Activated T-helper 1 cell treated with Interleukin-2 at 50 U/mL for 16 hours (primary cell): ENCODE measurements at places on chromosomes 5 and 9.

DNA sequence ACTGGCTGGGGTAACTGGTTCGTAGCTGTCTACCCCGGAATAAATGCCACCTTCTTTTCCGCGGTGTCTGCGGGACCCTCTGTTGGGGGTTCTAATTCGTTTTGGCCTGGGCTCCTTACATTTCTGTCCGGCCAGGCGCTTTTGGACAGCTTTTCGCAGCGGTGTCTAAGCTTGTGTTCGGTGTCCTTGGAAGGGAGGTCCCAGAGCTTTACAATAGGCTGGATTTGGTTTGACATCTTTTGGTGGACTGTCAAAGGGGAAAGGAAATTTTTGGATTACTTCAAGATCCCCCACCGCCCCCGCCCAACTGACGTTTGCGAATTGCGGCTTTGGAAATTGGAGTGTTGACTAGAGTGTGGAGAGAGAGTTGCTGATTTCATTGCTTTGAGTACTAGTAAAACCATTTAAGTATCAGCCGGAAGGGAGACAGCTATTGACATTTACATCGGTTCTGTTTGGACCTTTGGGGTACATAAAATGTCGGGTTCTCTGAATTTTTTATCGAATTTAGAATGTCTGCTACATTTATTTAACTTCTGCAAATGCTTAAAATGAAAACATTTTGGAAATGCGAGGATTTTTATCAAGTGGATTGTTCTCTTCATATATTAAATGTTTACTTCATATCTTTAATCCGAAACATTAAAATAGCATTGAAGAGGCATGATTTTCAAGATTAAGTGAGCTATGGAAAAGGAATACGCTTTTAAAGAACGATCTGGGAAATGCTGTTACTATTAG is 4.7 kb upstream of the PURA start:
- DNase-seq = no peak

- no peak for DNase-seq
Measured at GRCh38 chr5:104267320-104268015, 704.9 kb upstream of the NUDT12 start.

- DNase-seq = no peak
Measured at GRCh38 chr5:141915881-141916336, 7.8 kb upstream of the DELE1 start.

- no peak for DNase-seq
Measured at GRCh38 chr5:172599204-172599567, 41.9 kb upstream of the NEURL1B start.

DNA sequence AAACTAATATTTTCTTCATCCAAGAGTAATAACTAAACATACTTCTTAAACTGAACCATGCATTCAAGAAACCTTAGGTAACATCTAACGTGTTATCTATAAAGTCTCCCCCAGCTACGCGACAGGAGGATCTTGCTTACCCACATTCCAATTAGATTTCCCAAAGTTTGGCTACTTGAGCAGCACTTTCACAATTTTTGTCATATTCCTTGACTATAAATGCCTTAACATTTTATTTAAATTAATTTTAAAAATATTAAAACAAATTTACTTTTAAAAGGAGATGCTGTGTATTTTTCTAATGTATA is 25.3 kb upstream of the IFNE start:
- DNase-seq = no peak

GRCh38 chr9:36632892-36633291 is 60.2 kb downstream of the MELK start:
- no peak for DNase-seq

- no peak for DNase-seq
Measured at GRCh38 chr9:278651-279050, 64.0 kb downstream of the DOCK8 start.

DNA sequence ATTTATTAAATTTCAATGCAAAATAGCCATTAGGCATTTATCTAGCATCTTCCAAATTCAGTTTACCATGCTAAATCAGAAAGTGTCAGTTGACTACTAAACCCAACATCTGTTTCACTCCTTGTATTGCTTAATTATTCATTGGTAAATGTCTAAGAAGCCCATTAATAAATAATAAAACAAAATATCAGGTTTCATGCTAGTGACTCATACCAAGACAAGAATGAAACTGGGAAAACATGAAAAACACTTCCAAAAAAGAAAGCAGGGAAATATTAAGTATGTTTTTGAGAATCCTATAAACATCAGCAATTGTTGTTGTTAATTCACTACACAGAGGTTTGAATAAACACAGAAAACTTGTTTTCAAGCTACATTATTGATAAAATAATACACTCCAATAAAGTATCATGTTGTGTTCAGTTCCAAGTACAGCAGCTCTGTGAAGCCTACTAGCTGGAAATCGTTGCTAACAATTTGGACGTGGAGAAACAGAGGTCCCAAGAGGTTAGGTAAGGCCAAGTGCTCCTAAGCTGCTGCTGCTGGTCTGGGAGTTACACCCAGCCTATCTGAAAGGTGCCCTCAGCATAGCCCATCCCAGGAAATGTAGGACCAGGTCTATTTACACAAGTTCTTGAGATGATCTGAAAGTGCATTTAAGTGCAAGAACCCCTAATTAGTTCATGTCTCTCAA is 78.8 kb downstream of the GNAQ start:
- no peak for DNase-seq

- no peak for DNase-seq
Measured at GRCh38 chr5:37811866-37812265, 28.0 kb downstream of the GDNF start.

GRCh38 chr9:88799541-88800328 is 191.5 kb upstream of the S1PR3 start:
- DNase-seq = no peak

GRCh38 chr9:5617749-5618148 is 11.2 kb upstream of the RIC1 start:
- DNase-seq = no peak

GRCh38 chr9:93500571-93501298 is 47.4 kb upstream of the FAM120AOS start:
- DNase-seq = no peak

GRCh38 chr5:6497262-6497661 is 48.6 kb downstream of the UBE2QL1 start:
- DNase-seq = no peak

DNA sequence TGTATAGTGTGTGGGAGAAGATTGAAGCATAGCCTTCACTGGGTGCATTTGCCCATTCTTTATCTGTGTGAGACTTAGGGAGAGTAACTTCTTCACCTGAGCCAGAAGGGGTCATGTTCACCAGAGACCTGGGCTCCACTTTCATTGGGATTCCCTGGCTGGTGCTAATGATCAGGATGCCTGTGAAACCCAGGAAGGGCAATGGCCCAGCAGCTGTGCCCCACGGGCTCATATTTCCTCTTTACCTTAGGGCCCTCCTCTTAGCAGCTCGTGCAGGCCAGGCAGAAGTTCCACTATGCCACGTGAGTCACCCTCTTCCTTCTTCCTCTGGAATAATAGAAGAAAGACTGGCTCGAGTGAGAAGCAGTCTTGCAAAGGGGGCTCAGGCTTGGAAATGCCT is 5.0 kb downstream of the PPARGC1B start:
- DNase-seq = no peak

GRCh38 chr5:172777881-172778814 is 7.2 kb upstream of the DUSP1 start:
- DNase-seq = no peak

GRCh38 chr9:119005162-119005561 is 364.1 kb downstream of the BRINP1 start:
- DNase-seq = no peak

DNA sequence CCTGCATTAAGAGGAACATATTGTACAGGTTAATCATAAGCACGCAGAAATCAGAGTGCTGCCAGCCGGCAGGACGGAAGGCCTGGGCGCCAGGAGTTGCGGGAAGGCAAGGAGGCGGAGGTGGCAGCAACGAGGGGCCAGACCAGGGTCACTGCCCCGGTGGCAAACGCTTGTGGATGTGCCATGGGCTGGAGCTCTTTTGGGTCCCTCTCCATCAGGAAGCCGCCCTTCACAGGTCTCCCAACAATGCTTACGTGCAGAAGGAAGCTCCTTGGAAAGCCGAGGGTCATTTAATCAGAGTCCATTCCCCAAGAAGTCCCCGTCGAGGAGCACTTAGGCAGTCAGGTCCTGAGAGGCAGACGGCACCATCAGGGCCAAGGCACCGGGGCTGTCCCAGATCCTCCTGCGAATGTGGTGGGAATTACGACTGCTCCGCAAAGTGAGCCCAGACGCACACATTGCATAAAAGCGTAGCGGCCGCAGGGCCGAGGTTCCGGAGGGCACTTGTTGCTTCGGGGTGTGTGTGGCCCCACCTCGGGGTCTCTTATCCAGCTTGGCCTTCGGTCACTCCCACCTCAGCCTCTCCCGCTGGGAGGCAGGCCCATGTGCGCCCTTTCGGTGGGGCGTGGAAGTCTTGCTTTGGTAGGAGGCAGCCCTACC is 20.5 kb downstream of the MRPL36 start:
- no peak for DNase-seq

DNA sequence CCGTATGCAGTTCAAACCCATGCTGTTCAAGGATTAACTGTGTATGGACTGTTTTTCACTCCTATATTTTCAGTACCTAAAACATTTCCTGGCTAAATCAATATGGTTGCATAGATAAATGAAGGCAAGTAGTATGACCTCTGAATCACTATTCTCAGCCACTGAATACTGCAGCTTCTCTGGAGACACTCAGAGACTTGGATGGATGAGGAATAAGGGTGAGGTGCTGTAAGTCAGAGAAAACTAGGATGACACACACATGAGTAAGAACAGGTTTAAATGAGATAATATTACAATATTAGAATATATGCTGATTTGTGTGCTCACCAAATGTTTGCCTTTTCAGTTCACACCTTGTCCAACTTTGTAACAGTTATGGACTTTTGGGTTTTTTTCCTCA is 26.0 kb upstream of the ANXA1 start:
- no peak for DNase-seq

GRCh38 chr9:12759761-12760160 is 15.1 kb upstream of the LURAP1L start:
- no peak for DNase-seq

GRCh38 chr5:64831996-64832395 is 63.3 kb downstream of the CWC27 start:
- DNase-seq = no peak

GRCh38 chr9:80492221-80492620 is 920.5 kb downstream of the TLE4 start:
- no peak for DNase-seq

DNA sequence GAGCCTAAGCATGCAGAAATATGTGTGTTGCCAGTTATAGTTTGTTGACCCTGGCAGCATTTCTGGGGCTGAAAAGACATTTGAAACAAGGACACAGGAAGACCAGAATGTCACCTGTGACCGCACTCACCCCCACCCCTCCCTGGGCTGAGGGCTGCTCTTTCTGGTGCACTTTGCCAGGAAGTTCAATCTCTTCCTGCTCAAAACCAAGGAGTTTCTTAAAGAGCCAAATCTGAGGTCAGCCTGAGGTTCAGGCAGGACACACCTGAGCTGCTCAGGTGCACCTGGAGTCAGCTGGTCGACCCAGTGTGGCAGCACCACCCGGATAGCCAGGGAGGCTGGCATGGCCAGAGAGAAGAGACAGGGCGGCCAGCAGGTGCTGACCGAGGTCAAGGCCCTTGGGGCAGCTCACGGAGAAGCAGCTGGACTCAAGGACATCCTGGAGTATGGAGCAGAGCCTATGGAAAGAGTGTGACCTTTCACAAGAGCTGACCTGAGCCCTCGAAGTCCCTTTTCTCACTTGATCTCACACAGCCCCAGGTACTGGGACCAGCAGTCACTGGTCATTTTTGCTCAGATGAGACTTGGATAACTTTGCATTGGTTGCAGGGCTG is 376.9 kb upstream of the IRX4 start:
- DNase-seq = no peak

GRCh38 chr5:6377582-6377904 is 804 bp downstream of the MED10 start:
- DNase-seq = no peak

DNA sequence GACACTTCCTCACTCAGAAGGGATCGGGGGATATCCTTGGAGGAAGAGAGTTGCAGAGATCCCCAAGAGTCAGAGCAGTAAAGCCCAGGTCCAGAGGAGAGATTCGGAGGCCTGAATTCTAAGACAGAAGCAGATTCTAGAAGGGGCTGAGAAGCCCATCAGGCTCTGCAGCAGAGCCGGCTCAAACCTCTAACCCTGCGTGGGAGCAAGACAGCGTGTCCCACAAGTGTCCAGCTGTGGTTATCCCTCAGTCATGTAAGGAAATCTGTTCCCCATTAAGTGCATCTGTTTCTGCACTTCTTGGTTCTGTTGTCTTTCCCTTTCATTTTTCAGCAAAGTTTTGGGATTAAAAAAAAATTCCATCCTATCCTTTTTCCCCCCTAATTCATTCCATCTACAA is 4.8 kb upstream of the DIAPH1 start:
- no peak for DNase-seq

DNA sequence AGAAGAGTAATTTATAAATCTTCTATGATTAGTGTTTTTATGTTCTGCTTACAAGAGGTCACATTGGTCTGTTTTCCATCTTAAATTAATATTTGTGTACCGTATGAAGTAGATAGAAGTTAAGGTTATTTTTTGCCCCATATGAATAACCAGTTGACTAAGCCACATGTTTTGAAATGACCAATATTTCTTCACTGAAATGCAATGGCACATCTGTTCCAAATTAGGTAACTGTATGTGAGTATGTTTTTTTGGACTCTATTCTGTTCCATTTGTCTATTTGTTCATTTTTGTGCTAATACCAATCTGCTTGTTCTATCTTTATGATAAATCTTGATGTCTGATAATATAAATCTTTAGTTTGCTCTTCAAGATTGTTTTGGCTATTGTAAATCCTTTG is 17.7 kb downstream of the JAK2 start:
- no peak for DNase-seq

- no peak for DNase-seq
Measured at GRCh38 chr5:81803812-81804211, 52.9 kb upstream of the SSBP2 start.

DNA sequence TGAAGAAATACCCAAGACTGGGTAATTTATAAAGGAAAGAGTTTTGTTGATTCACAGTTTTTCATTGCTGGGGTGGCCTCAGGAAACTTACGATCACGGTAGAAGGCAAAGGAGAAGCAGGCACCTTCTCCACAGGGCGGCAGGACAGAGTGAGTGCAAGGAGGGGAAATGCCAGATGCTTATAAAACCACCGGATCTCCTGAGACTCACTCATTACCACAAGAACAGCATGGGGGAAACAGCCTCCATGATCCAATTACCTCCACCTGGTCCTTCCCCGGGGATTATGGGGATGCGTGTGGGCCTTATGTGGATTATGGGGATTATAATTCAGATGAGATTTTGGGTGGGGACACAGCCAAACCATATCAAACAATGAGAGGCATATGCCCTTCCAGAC is 18.5 kb upstream of the RORB start:
- no peak for DNase-seq

GRCh38 chr9:83434254-83434653 is 103.9 kb downstream of the FRMD3 start:
- DNase-seq = no peak

DNA sequence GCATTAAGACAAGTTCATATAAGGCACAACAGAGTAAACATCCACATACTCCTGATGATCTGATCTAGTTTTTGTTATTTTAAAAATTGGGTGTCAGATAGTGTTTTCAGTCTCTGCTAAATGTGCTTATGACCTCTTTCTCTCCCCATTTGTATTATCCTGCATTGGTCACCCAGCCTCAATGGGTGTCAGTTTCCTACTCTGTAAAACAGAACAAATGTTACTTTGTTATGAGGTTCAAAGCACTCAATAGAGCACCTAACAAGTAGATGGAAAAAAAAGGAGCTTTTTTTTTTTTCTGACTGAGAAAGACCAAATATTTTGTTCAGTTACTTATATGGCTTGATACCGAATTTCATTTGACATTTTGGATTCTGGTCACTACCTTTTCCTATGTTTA is 33.6 kb upstream of the RASGRF2 start:
- DNase-seq = no peak
